Right renal pelvis (tissue), 4 donors: ENCODE measurements at places on chromosomes 2 and 18.

DNA sequence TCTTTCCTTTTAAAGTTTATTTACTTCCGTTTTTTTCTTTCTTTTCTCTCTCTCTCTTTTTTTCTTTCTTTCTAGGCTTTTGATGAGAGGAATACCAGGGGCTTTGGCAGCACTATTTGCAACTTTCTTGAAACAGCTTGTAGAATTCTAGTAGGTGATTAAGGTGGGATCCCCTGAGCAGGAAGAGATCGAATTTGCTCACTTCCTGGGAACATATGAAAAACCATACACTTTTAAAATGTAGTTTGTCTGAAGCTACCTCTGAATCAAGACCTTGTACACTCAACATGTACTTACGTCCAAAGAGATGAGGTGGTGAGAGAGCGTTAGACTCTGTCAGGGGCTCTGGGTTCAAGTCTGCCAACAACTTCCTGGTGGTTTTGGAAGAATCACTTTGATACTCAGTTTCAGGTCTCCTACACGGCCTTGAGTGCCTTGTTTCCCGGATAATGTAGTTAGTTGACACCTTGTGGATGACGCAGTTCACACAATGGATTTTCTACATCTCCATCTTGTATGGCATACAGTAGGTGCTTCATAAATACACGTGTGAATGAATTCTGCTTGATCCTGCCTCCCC is 229.1 kb downstream of the MYCN start:
- DNase-seq = no peak

- no peak for DNase-seq
Measured at GRCh38 chr2:169590804-169591203, 6.7 kb downstream of the PPIG start.

- DNase-seq = no peak
Measured at GRCh38 chr2:109423556-109424359, 190.0 kb downstream of the SEPTIN10 start.

- no peak for DNase-seq
Measured at GRCh38 chr18:49073437-49073836, 122.7 kb upstream of the SMAD7 start.

- DNase-seq = no peak
Measured at GRCh38 chr2:129199501-129199900, 780.0 kb upstream of the RAB6C start.
